Uterus (tissue), 4 donors: ENCODE measurements at places on chromosomes 6 and 20. TPM values are rescaled to one million over a fixed set of nuclear protein-coding genes. Genes with fewer than 3 reads are reported as not detected.

HNF4A gene
- under 0.01 TPM for total RNA-seq

GRCh38 chr20:2179233-2179580 is 77.6 kb downstream of the STK35 start:
- no peaks in the 10 kb centered on the region for H3K27me3 ChIP-seq
- H3K27ac ChIP-seq = no peak overlapping the region
- no peaks in the 10 kb centered on the region for H3K4me1 ChIP-seq
- H3K4me3 ChIP-seq = no peak overlapping the region

DNA sequence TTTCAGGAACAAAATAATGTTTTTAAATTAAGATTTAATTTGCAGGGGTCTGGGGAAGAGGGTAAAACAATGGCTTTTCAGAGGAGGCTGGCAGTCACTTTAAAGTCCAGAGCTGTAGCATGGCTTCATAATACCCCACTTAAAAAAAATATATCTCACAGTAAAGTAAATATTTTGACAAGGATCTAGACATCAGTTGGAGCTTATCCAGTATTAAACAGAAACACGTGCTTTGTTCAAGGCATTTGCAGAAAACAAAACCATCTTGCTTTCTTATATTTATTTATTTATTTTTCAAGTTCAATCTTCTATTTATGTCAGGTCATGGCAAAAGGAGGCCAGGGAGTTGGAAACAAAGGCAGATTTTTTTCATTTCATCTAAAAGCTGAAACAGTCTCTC is 53.3 kb upstream of the PRL start:
- H3K4me3 ChIP-seq = no peak overlapping the region
- no peak overlapping the region for H3K27ac ChIP-seq
- H3K4me1 ChIP-seq = no peaks in the 10 kb centered on the region
- H3K36me3 ChIP-seq = no peaks in the 10 kb centered on the region

- no peaks in the 10 kb centered on the region for H3K36me3 ChIP-seq
- no peak overlapping the region for H3K4me3 ChIP-seq
- no peaks in the 10 kb centered on the region for H3K4me1 ChIP-seq
- H3K27ac ChIP-seq = no peak overlapping the region
- H3K27me3 ChIP-seq = no peaks in the 10 kb centered on the region
- DNase-seq = no peak
Measured at GRCh38 chr6:20708367-20709124, 174.3 kb downstream of the CDKAL1 start.

DNA sequence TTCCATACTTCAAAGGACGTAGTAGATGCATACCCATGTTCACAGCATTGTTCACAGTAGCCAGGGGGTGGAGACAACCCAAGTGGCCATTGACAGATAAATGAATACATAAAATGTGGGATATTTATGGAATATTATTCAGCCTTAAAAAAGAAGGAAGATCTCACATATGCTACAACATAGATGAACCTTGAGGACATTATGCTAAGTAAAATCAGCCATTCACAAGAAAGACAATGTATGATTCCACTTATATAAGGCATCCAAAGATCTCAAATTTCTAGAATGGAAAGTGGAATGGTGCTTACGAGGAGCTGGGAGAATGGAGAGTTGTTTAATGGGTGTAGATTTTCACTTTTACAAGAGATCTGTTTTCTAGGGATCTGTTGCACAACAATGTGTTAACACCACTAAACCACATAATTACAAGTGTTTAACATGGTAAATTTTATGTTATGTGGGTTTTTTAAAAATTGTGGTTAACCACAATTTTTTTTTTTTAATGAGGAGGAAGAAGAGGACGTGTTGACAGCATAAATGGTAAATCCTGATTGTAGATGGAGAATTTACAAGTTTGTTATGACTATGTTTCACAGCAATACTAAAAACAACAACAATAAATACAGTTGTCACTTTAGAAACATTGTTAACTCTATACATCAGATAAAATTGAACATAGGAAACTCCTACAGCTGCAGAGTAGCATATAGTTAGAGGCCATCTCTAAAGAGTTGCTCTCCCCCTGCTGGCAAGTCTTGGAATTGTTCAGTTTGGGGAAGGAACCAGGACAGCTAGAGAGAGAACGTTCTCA is 41.6 kb downstream of the CCN2 start:
- no peaks in the 10 kb centered on the region for H3K4me1 ChIP-seq
- H3K4me3 ChIP-seq = no peak overlapping the region
- H3K27ac ChIP-seq = no peak overlapping the region
- no peaks in the 10 kb centered on the region for H3K27me3 ChIP-seq
- peak; percentile 82 for DNase-seq
- H3K36me3 ChIP-seq = no peaks in the 10 kb centered on the region
